Neural cell (in vitro differentiated cells): ENCODE measurements at places on chromosomes 13 and 19. TPM values are rescaled to one million over a fixed set of nuclear protein-coding genes. Genes with fewer than 3 reads are reported as not detected.

Gene UNC13A
- polyA plus RNA-seq: 7.8 and 7.9 TPM in 2 replicates

Gene KIR3DL1
- not detected in 2 replicates for polyA plus RNA-seq

Gene METTL21C
- not detected in 2 replicates for polyA plus RNA-seq

Gene SLC7A1
- 2.6 and 5.7 TPM in 2 replicates for polyA plus RNA-seq

Gene PSG2
- not detected in 2 replicates for polyA plus RNA-seq

Gene SMIM44
- not detected in 2 replicates for polyA plus RNA-seq

Gene MFSD12
- 38.5 and 41.4 TPM in 2 replicates for polyA plus RNA-seq

Gene C19orf73
- polyA plus RNA-seq: 5.7 and 8.4 TPM in 2 replicates

Gene SIGLEC8
- polyA plus RNA-seq: not detected in 2 replicates

Gene ZNF43
- polyA plus RNA-seq: 16.3 and 18.1 TPM in 2 replicates
